ENCODE measurements at places on chromosomes 13 and 19.

DNA sequence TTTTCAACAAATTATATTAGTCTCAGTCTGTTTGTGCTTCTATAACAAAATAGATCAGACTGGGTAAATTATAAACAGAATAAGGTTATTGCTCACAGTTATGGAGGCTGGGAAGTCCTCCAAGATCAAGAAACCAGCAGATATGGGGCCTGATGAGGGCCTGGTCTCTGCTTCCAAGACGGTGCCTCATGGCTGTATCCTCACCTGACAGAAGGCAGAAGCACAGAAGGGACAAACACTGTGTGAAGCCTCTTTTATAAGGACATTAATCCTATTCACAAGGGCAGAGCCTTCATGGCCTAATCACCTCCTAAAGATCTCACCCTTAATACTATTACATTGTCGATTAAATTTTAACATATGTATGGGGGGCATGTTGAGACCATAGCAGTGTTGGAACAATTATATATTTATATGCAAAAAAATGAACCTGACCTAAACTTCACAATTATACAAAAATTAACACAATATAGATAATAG is 12.7 kb downstream of the F10 start:
- no peak for DNase-seq

DNA sequence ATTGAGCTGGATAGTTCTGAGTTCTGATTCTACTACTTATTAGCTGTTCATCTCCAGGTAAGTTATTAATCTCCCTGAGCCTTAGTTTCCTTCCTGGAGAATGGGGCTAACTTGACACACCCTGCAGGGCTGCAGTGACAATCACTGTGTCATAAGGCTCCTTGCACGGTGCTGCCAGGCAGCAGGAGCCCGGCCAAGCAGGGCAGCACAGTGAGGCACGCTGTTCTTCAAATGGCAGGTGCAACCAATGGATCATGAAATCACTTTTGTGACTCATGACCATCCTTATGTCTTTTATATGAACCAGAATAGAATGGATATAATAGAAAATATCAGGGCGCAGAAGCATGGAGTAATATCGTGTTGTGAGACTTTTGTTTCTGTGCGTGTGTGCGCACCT is 242.6 kb downstream of the ABCC4 start:
- no peak for DNase-seq

DNA sequence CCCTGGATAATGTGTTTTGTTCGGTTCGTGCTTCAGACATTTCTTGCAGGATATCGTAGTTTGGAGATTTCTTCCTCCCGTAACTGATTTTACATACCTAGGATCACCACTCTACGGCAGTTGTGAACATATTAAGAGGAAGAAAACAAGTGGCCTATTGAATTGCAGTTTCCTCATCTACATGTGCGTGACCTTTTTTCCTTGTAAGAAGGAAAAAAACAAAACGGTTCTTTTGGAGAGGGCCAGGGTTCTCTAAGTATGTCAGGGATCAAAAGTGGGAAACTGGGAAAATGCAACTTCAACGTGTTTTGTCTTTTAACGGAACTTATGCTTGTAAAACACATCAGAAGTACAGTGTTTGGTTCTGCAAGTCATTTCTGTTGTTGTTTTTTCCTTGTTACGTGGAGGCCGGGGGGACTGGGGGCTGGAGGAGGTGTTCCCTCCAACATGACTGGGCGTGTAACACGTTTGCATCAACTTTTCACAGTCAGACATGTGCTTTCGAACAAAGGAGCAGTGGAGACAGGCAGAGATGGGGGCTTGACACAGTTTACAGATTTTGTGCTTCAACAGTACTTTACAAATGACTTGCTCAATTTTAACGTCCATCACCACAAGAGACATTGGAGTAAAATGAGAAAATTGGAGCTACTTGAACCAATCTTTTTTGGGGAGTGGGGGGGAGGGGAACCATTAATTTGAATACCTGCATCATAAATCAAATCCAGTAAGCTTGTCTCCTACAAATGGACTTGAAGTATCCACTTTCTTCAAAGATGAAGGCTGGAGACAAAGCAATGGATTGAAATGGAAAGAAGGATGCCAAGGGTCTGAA is 3.8 kb downstream of the ZC3H4 start:
- no peak for DNase-seq

GRCh38 chr13:107395927-107396662 is 819.2 kb downstream of the LIG4 start:
- no peak for DNase-seq

GRCh38 chr13:88074794-88075510 is 403.8 kb downstream of the SLITRK5 start:
- DNase-seq: no peak

DNA sequence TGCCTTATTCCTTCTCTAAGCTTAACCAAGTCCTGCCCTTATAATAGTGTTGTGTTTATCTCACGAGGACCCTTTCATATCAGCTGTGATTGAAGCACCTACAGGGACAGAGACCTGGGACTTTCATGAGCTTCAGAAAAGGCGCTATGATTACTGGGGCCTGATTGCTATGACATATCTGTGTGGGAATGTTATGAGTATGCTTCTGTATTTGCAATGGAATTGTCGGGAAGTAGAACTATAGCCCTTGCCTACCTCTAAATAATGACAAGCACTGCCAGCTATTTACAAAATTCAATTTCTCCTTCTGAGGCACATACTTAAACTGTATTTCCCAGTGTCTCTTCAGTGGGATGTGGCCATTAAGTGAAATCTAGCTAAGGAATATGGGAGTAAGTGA is 191.5 kb downstream of the LHFPL6 start:
- no peak for DNase-seq

DNA sequence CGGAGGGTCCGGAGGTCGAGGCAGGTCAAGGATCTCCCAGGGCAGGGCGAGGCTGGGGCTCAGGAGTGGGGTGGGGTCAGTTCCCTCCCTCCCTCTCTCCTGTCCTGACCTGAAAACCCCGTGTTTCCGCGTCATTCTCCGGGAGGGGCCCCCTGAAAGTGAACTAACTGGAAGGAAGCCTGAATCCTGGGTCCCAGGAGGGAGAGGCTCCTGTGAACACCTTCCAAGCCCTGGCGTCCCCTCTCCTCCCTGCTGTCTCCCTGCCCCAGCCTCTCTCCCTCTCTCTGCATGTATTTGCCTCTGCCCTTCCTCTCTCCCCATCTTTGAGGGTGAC is 741 bp upstream of the CADM4 start:
- no peak for DNase-seq

DNA sequence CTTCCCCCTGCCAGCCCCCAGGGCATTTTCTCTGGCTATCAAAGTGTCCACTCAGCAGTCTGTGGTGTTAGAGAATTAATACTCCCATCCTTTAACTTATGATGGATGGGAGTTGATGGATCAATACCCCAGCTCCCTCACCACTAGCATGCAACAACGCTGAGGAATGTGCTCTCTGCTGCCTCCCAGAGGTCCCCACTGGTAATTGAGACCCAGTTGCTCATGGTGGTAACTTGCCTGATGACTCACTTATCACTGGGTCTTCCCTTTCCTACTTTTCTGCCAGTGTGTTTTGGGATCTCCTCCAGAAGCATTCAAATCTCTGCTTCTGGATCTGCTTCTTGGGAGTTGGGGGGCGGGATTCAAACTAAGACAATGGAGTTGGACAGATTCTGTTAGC is 20.3 kb upstream of the CACNA1A start:
- DNase-seq: no peak

- peak; percentile 55 for DNase-seq
These were observed 1.1 kb upstream of the WBP4 start for GRCh38 chr13:41060082-41060723.

DNA sequence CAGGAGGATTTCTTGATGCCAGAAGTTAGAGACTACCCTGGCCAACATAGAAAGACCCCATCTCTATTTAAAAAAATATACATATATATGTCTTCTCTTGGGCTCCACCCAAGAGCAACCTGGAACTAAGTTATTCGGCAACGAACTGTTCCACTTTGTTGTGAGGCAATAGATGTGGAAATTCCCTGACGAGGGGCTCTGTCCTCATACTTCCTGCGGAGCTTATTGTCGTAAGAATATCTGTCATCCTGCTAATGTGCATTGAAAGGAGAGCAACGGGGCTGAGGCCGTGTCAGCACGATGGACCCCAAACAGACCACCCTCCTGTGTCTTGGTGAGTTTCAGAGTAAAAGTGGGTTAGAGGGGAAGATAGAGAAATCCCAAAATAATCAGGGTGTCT is at the start of gene FCAR:
Gene FCAR (plus strand): TSS at position 246 of the 400 bp plus-strand sequence. CDS start 55 bp downstream, at position 301.
- DNase-seq: no peak

DNA sequence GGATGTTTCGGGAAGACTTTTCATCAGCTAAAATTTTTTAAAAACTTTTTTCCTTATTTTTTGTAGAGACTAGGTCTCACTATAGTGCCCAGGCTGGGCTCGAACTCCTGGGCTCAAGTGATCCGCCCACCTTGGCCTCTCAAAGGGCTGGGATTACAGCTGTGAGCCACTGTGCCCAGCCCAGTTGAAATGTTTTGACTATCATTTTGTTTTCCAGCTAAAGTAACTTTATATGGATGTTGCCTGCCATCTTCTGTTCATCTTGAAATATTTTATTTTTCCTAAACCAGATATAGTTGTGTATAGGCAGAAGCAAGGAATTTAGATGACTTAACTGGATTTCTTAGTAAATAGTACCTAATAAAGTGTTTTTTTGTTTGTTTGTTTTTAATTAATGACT is 7.0 kb downstream of the CAB39L start:
- no peak for DNase-seq

DNA sequence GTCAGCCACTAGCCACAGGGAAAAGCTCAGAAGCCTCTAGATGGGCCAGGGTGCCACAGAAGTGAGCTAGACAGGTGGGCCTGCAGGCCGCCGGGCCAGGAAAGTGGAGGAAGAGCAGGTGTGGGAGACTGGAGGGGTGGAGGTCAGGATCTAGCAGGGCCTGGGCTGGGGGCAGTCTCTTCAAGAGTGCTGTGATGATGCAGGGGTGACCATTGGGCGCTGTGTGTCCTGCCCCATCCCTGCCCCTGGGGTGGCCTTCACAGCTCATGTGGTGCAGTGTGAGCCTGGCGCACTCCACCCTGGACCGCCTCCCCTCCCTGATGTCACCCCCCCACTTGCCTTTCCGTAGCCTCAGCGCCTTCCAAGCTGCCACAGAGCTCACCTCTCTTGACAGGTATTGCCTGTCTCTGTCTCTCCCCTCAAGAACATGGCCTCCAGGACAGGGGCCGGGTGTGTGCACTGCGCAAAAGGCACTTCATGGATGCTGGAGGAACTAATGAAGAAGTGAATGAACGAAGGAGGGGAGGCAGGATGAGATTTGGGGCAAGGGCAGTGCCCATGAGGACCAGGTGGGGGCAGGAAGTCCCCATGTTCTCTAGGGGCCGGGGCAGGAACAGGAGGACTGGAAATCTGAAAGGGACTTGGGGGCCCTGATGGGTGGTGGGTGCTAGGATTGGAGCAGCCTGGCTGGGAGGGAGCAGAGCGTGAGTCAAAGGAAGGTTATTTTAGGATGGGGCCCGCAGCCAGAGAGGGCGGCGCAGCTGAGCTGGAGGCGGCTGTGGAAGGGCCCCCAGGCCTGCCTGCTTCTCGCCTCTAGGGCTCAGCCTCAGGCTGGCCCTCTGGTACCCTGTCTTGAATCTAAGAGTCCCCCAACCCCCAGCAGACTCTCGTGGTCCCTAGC is 6.6 kb downstream of the SSBP4 start:
- no peak for DNase-seq

- DNase-seq: no peak
These were observed 237.7 kb upstream of the IPO5 start for GRCh38 chr13:97715763-97716162.

DNA sequence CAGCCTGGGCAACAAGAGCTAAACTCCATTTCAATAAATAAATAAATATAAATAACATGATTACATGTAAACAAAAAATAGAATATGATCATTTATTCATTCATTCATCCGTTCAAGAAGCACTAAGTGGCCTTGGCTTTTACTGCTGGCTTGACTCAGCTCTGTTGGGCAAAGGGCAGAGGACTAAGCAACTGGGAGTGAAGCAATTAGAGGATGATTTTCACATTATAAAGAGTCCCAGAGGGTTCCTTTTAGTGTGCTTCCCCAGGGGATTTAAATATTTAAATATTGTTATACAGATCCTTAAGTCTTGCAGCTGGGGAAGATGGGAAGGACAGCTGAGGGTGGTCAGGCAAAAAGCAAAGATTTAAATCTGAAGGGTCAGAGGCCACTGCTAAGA is 34.9 kb upstream of the FLT1 start:
- no peak for DNase-seq

- no peak for DNase-seq
These were observed 881.1 kb downstream of the PCDH9 start for GRCh38 chr13:66348745-66349690.

- DNase-seq: no peak
These were observed 26.3 kb downstream of the SHANK1 start for GRCh38 chr19:50693064-50693975.

- no peak for DNase-seq
These were observed 162.4 kb downstream of the FOXO1 start for GRCh38 chr13:40503966-40504591.

DNA sequence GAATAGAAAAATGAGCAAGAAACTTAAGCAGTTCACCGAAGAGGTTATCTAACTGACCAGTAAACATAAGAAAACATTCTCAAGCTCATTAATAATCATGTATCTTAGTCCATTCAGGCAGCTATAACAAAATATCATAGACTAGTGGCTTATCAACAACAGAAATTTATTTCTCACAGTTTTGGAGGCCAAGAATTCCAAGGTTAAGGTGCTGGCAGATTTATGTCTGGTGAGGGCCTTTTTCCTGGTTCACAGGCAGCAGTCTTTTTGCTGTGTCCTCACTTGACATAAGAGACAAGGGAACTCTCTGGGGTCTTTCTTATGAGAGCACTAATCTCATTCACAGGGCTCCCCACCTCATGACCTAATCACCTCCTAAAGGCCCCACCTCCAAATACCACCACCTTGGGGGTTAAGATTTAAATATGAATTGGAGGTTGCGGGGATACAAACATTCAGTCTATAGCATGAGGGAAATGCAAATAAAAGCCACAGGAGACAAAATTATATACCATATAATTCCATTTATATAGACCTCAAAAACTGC is 123.6 kb downstream of the ZAR1L start:
- no peak for DNase-seq

GRCh38 chr13:113178070-113178895 is 19.8 kb downstream of the PROZ start:
- DNase-seq: no peak

DNA sequence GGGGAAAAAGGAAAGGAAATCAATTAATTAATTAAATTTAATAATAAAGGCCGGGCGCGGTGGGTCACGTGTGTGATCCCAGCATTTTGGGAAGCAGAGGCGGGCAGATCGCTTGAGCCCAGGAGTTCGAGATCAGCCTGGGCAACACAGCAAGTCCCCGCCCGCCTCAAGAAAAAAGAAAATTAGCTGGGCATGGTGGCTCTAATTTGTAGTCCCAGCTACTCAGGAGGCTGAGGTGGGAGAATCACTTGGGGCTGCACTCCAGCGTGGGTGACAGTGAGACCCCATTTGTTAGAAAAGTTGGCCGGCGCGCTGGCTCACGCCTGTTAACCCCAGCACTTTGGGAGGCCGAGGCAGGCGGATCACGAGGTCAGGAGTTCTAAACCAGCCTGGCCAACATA is 733 bp upstream of the CD320 start:
- DNase-seq: no peak

DNA sequence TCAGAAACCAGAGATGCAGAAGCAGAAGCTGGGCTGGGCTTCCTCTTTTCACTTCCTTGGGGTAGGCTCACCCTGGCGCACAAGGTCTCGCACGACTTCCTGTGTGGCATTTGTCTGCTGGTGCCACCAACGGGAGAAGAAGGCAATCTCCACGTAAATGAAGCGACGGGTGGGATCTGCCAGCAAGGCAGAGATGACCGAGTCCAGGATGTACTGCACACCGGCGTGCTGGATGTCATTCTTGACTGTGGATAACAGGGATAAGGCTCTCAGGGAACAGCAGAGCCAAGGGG is 1.3 kb downstream of the MAN2B1 start:
- no peak for DNase-seq

- DNase-seq: no peak
These were observed 10.0 kb downstream of the GTPBP3 start for GRCh38 chr19:17347361-17347760.

Measured in activated gamma-delta T cell (primary cell).